ENCODE measurements at places on chromosomes 6 and 20. TPM values are rescaled to one million over a fixed set of nuclear protein-coding genes. Genes with fewer than 3 reads are reported as not detected.

DNA sequence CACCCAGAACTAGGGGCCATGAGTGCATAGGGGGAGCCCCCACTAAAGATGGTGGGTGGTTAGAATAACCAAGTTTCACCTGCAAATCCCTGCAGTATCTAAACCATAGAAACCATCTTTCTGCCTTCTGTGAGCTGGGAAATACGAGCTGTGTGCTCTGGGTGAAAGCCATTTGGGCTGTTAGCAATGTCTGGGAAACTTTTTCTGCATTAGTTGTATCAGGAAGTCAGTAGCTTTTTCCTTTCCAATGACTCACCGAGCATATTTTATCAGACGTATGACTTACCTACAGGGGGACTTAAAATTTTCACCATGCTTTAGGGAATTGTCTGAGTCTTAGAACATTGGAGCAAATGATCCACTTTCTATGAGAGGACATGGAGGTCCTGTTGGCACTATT is 584.0 kb downstream of the QKI start:
- no peaks in the 10 kb centered on the region for H3K36me3 ChIP-seq
- no peak for DNase-seq
- no peak overlapping the region for H3K4me3 ChIP-seq
- H3K27me3 ChIP-seq = peaks cover 3% of the 10 kb centered on the region
- no peaks in the 10 kb centered on the region for H3K4me1 ChIP-seq

- no peak for DNase-seq
- H3K36me3 ChIP-seq = no peaks in the 10 kb centered on the region
- H3K27me3 ChIP-seq = no peaks in the 10 kb centered on the region
- no peak overlapping the region for H3K4me3 ChIP-seq
- no peaks in the 10 kb centered on the region for H3K4me1 ChIP-seq
Measured at GRCh38 chr6:111899531-111899930, 26.3 kb upstream of the FYN start.

DNA sequence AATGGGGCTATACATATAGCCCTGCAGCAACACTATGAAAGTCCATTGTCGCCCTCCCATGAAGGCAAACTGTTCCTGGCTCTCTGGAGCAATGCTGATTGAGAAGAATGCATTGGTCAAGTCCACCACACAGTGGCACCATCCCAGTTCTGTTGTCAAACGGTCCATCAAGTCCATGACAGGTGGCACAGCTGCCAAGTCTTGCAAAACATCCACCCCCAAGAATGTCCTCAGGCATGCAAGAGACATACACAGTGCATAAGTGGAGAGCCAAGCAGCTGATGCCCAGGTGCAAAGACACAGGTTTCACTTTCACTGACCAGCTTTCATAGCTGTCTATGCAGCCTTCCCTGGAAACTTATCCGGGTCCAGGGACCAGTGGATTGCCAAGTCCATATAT is 17.5 kb downstream of the ZNF391 start:
- peaks cover 23% of the 10 kb centered on the region for H3K36me3 ChIP-seq
- DNase-seq = no peak
- H3K27me3 ChIP-seq = peaks cover 1% of the 10 kb centered on the region
- H3K4me1 ChIP-seq = no peaks in the 10 kb centered on the region
- H3K27ac ChIP-seq = no peak overlapping the region
- no peak overlapping the region for H3K4me3 ChIP-seq

DNA sequence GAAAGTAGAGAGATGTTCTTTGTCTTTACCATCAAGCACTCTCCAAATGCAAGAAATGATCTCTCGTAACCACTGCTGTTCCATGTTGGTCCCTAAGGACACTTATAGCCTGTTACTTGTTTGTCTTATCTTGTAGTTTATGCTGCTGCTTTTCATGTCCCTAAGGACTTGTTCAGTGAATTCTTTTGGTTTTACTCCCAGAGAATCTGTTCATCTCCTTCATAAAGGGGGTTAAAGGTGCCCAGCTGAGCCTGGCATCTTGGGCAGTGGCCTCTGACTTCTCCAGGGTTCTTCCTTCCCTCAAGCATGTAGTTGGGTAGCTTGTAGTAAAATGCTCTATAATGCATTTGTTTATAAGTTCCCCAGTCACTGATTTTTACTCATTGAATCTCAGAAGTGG is 864 bp upstream of the PKIG start:
- peaks cover 13% of the 10 kb centered on the region for H3K4me1 ChIP-seq
- DNase-seq = no peak
- no peaks in the 10 kb centered on the region for H3K36me3 ChIP-seq
- H3K27ac ChIP-seq = no peak overlapping the region

DNA sequence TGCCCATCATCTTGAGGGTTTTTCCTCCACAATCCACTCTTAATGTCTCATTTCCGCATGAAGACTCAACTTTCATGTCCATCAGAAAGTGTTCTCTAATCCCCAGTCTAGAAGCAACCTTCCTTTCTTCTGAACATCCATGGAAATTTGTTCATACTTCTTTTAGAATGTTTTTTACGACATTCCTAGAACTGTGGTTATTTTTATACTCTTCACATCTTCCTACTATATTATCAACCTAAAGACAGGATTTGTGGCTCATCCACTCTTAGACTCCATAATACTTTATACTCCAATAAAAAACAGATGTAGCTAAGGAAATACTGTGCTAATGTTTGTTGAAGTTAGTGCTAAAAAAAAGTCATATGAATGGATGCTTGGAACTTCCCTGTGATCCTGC is 1.4 kb upstream of the CAP2 start:
- H3K27me3 ChIP-seq = peaks cover 52% of the 10 kb centered on the region
- H3K4me1 ChIP-seq = peaks cover 4% of the 10 kb centered on the region
- no peak overlapping the region for H3K4me3 ChIP-seq
- H3K36me3 ChIP-seq = peaks cover 1% of the 10 kb centered on the region
- no peak for DNase-seq

- no peaks in the 10 kb centered on the region for H3K36me3 ChIP-seq
- no peak overlapping the region for H3K4me3 ChIP-seq
- peaks cover 5% of the 10 kb centered on the region for H3K4me1 ChIP-seq
- no peak overlapping the region for H3K27ac ChIP-seq
- no peak for DNase-seq
- H3K27me3 ChIP-seq = no peaks in the 10 kb centered on the region
Measured at GRCh38 chr6:33757113-33757512, 10.4 kb upstream of the IP6K3 start.

GRCh38 chr20:13140201-13140600 is 80.9 kb upstream of the ISM1 start:
- peaks cover 3% of the 10 kb centered on the region for H3K4me1 ChIP-seq
- peaks cover 3% of the 10 kb centered on the region for H3K27me3 ChIP-seq
- H3K4me3 ChIP-seq = no peak overlapping the region
- H3K36me3 ChIP-seq = no peaks in the 10 kb centered on the region

DNA sequence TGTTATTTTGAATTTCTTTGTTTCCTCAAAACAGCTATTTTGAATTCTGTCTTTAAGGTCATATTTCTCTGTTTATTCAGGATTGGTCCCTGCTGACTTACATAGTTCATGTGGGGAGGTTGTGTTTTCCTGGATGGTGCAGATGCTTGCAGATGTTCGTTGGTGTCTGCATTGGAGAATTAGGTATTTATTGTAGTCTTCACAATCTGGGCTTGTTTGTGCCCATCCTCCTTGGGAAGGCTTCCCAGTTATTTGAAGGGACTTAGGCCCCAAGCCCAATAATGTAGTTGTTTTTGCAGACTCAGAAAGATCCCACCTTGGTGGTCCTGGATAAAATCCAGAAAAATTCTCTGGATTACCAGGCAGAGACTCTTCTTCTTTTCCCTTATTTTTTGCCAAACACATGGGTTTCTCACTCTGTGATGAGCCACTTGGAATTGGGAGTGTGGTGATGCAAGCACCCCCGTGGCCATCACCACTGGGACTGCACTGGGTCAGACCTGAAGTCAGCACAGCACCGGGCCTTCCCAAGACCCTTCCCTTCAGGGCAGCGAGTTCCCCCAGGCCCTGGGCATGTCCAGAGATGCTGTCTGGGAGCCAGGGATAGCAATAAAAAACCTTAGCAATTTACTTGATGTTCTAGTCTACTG is 81.6 kb upstream of the EZR start:
- peaks cover 3% of the 10 kb centered on the region for H3K36me3 ChIP-seq
- H3K4me3 ChIP-seq = no peak overlapping the region
- H3K4me1 ChIP-seq = no peaks in the 10 kb centered on the region
- no peak for DNase-seq

GRCh38 chr20:55456316-55456940 is 548.9 kb downstream of the CBLN4 start:
- H3K27me3 ChIP-seq = no peaks in the 10 kb centered on the region

- no peak overlapping the region for H3K27ac ChIP-seq
- no peak for DNase-seq
Measured at GRCh38 chr20:4836935-4837334, 115.2 kb downstream of the PRND start.

DNA sequence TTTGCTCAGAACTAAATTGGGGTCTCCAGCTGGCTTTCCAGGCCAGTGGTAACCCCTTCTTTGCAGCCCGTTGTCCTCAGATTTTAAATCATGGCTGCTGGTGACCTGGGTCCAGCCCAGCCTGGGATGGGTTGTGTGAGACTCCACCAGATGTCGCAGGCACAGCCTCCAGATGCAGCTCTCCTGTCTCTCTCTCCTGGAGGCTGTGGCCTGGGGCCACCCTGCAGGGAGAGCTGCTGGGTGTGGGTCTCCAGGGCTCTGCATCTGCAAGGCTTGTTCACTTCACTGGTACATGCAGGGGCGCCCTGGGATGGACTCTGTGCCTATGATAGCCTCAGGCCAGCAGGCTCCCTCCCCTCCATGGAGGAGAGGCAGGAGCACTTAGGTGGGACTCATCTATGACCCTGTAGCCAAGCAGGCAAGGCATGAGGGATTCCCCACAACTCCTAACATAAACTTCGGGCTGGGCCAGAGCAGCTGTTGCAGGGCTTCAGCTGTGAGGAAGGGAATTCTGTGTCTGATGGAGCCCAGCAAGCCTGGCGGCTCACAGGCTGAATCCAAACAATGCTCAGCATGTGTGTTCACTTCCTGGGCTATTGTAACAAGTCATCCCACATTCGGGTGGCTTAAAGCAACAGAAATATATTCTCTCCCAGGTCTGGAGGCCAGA is 94.7 kb upstream of the NXT1 start:
- DNase-seq = no peak
- H3K27me3 ChIP-seq = peaks cover 6% of the 10 kb centered on the region
- H3K27ac ChIP-seq = no peak overlapping the region
- no peaks in the 10 kb centered on the region for H3K4me1 ChIP-seq
- no peak overlapping the region for H3K4me3 ChIP-seq
- H3K36me3 ChIP-seq = no peaks in the 10 kb centered on the region

- H3K27me3 ChIP-seq = peaks cover 13% of the 10 kb centered on the region
- no peaks in the 10 kb centered on the region for H3K36me3 ChIP-seq
- no peak overlapping the region for H3K4me3 ChIP-seq
- H3K27ac ChIP-seq = no peak overlapping the region
- no peak for DNase-seq
- peaks cover 18% of the 10 kb centered on the region for H3K4me1 ChIP-seq
Measured at GRCh38 chr20:62606016-62606415, 36.3 kb upstream of the SLCO4A1 start.

- no peaks in the 10 kb centered on the region for H3K4me1 ChIP-seq
- peaks cover 13% of the 10 kb centered on the region for H3K27me3 ChIP-seq
- no peak overlapping the region for H3K27ac ChIP-seq
- DNase-seq = no peak
- no peak overlapping the region for H3K4me3 ChIP-seq
Measured at GRCh38 chr20:49405696-49406095, 76.8 kb downstream of the KCNB1 start.

GRCh38 chr6:56310241-56310640 is 62.9 kb upstream of the COL21A1 start:
- peaks cover 3% of the 10 kb centered on the region for H3K27me3 ChIP-seq
- no peak overlapping the region for H3K4me3 ChIP-seq
- no peaks in the 10 kb centered on the region for H3K36me3 ChIP-seq
- H3K27ac ChIP-seq = no peak overlapping the region
- no peak for DNase-seq

GRCh38 chr6:56552187-56553130 is 90.2 kb downstream of the DST start:
- no peak overlapping the region for H3K27ac ChIP-seq
- H3K4me1 ChIP-seq = peaks cover 2% of the 10 kb centered on the region
- H3K36me3 ChIP-seq = no peaks in the 10 kb centered on the region

DNA sequence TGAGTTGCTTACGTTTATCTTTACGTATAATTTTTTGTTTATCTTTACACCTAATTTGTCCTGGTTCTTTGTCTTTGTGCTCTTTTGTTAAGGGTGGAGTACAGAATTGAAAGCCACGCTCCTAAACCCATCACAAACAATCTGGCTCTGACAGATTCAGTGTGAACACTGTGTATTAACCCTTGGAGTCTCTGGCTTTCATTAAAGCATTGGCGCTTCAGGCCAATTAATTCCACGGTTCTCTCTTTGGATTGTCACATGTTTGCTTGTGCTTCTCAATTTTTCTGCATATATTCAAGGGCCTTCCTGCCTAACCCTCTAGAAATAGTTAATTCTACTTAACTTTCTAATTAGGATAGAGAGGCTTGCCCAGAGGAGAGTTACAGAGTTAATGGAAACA is 38.6 kb downstream of the NKX2-4 start:
- no peak overlapping the region for H3K4me3 ChIP-seq
- H3K4me1 ChIP-seq = peaks cover 17% of the 10 kb centered on the region
- no peak for DNase-seq
- H3K36me3 ChIP-seq = peaks cover 40% of the 10 kb centered on the region

- H3K4me3 ChIP-seq = no peak overlapping the region
- no peaks in the 10 kb centered on the region for H3K27me3 ChIP-seq
- H3K27ac ChIP-seq = no peak overlapping the region
- no peak for DNase-seq
- no peaks in the 10 kb centered on the region for H3K36me3 ChIP-seq
- H3K4me1 ChIP-seq = no peaks in the 10 kb centered on the region
Measured at GRCh38 chr6:126539022-126539421, 199.1 kb downstream of the CENPW start.

- no peaks in the 10 kb centered on the region for H3K36me3 ChIP-seq
- no peak overlapping the region for H3K27ac ChIP-seq
- H3K27me3 ChIP-seq = no peaks in the 10 kb centered on the region
- no peaks in the 10 kb centered on the region for H3K4me1 ChIP-seq
Measured at GRCh38 chr6:22008248-22008836, 288.5 kb downstream of the PRL start.

Gene CPNE5
- 0.69 TPM for total RNA-seq

Gene CST5
- not detected for total RNA-seq

Gene FAM162B
- total RNA-seq = not detected

Gene ZBTB12
- 1.8 TPM for total RNA-seq

Gene ETV7
- 0.86 TPM for total RNA-seq

Gene CLDN20
- total RNA-seq = not detected

Gene ECI2
- 58.8 TPM for total RNA-seq

Gene NKAIN4
- not detected for total RNA-seq

Gene IRF4
- 409 TPM for total RNA-seq

Gene MAP3K5
- total RNA-seq = 4.6 TPM

Gene MUC21
- total RNA-seq = not detected
